ENCODE measurements at places on chromosomes 5 and 9.

GRCh38 chr5:97056263-97056662 is 86.1 kb downstream of the LIX1 start:
- no peak for DNase-seq

DNA sequence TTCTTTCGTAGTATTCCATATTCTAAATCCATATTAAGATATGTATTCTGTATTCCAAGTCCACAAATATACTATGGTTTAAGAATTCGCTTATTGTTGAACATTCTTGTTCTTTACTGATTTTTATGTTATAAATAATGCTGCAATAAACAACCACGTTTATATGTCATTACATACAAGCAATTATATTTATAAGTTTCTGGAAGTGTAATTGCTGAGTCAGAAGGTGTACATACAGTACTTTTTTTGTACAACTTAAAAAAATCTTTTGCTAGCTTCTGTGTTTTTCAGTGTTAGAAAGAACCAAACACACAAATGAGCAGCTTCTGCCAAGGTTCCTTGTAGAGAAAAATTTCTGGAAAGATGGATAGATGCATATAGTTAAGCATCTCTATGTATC is 48.6 kb upstream of the TNFAIP8 start:
- no peak for DNase-seq

DNA sequence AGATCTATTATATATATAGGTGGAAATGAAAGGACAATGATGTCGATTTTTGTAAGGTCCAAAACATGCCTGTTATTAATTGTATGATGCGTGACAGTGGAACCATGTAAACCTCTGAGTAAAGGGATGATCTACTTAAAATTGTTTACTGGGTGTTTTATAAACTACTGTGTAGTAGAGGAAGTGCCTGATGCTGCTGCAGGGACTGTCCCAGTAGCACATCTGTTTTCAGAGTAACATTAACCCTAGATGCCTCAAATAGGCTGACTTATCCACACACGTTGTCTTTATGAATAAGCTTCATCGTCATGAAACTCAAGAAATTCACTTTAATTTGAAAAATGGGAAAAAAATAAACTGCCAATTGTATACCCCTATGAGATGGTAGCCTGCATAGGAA is 1.7 kb downstream of the CAMK4 start:
- DNase-seq = no peak

DNA sequence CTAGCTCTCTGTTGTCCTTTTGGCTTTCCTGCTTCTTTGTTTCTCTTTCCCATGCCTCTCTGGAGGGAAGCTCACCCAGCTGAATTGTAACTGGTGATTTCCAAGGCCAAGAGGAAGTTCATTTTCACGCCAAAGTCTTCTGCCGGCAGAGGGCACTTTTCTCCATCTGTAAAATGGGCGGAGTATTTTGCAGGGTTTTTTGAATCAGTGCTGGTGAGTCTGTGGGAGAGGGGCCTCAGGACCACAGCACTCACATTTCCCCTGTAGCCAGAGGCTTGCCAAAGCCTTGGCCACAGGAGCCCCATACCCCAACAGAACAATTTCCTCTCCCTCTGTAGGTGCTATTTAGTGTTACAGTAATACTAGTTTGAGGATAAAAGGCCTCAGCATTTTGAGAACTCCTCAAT is 42.3 kb upstream of the MATR3 start:
- DNase-seq = no peak

DNA sequence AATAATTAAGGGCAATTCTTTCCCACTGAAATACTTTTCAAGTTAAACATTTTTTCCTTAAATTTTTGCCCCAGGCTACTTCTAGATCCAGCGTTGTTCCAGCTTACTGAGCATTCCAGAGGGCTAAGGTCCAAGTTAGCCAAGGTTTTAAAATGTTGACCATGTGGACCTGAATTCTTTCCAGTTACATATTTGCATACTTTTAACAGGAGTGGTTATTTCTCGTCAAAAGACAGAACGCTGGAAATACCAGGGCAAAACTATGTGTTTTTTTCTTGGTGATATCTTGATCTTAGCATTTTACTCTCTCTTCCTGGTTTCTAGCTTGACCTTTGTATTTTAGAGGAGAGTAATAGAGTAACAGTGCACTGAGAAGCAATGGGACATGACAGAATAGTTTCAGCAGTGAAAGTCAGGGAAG is 32.8 kb downstream of the TMC1 start:
- DNase-seq = no peak

DNA sequence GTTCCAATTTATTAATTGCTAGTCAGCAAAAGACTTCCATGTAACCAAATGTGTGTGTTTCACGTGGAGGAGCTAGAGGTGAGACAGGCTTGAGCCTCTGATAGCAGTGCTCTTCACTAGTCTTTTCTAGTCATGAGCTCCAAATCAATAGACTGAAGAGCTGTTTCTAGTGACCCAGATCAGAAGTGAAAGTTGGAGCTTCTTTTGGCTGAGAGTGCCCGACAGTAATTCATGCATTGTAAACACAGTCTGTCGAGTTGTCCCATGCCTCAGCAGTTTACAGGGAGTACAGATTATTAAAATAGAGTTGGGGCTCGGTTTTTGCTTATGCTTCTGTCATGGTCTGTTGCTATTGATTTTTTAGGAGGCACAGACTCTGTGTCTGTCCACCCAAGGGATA is 793.1 kb downstream of the DTWD2 start:
- DNase-seq = no peak
